ENCODE measurements at places on chromosomes 7 and 10.

- no peaks in the 10 kb centered on the region for H3K36me3 ChIP-seq
- no peak overlapping the region for H3K27ac ChIP-seq
- no peaks in the 10 kb centered on the region for H3K4me1 ChIP-seq
- H3K4me3 ChIP-seq: no peak overlapping the region
Observed at GRCh38 chr10:43702213-43702935, 53.7 kb upstream of the ZNF32 start.

DNA sequence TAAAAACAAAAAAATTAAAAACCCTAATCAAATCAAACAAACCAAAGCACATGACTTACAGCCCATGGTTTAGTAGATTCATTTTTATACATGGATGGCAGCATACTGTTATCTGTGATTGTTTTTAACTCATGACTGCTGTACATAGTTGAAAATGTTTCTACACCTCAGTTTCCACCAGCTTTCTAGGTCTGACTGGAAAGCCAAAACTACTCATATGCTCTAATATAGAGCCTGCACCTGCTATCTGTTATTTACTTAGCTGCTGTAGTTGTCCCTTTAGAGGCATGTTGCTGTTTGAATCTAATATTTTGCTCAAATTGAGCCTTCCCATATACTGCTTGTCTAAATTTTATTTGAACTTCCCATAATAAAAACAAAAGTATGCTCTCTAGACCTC lies 289.9 kb upstream of the LRRN3 start:
- no peaks in the 10 kb centered on the region for H3K27me3 ChIP-seq
- no peak overlapping the region for H3K4me3 ChIP-seq
- H3K27ac ChIP-seq: no peak overlapping the region

DNA sequence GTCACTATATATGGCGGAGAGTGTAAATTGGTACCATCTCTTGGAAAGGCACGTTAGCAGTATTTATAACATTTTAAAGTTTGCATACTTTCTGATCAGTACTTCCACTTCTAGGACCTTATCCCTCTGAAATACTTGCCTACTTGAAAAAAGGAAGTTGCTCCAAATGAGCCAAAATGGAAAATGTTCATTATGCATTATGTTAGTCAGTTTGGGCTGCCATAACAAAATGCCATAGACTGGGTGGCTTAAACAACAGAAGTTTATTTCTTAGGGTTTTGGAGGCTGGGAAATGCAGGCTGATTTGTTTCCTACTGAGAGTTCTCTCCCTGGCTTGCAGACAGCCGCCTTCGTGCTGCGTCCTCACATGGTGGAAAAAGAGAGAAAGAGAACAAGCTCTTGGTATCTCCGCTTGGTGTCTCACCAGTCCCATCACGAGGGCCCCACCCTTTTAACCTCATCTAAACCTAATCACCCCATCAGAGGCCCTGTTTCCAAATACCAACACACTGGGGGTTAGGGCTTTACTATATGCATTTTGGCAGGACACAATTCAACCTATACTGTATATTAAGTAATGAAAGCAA lies 6.9 kb downstream of the SNX10 start:
- H3K4me1 ChIP-seq: no peaks in the 10 kb centered on the region
- DNase-seq: no peak
- H3K27me3 ChIP-seq: no peaks in the 10 kb centered on the region
- no peak overlapping the region for H3K4me3 ChIP-seq
- no peak overlapping the region for H3K27ac ChIP-seq

DNA sequence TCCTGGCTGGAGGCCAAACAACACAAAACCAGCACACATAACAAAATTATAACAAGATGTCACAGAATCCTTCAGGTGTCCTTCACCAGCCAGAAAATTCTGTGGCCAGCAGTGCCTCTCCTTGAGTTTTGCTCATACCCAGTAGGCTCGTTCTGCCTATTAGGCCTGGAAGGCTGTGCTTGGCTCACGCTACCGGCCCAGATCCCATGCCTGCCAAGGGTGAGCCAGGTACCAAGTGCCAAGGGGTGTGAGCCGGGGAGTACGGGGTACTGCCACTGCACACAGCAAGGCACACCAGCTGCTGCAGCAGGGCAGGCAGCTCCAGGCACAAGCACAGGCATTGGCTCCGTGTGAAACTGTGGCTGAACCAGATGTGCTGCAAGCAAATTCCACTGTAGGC lies 1562.0 kb downstream of the REEP3 start:
- no peaks in the 10 kb centered on the region for H3K36me3 ChIP-seq
- no peak overlapping the region for H3K4me3 ChIP-seq
- H3K27me3 ChIP-seq: no peaks in the 10 kb centered on the region

- no peaks in the 10 kb centered on the region for H3K27me3 ChIP-seq
- no peaks in the 10 kb centered on the region for H3K36me3 ChIP-seq
- H3K4me3 ChIP-seq: no peak overlapping the region
- no peaks in the 10 kb centered on the region for H3K4me1 ChIP-seq
- DNase-seq: no peak
- H3K27ac ChIP-seq: no peak overlapping the region
Observed at GRCh38 chr7:24464861-24465260, 108.4 kb upstream of the PALS2 start.
